K562 (cell line): ENCODE measurements at places on chromosomes 4 and X.

GRCh38 chrX:77953302-77953701, 16.1 kb downstream of the PGAM4 start:
- H3K4me3 ChIP-seq: no peak overlapping the region
- DNase-seq: no peak
- H3K36me3 ChIP-seq: no peaks in the 10 kb centered on the region; the same call in 2 of the 3 replicates
- H3K4me1 ChIP-seq: no peaks in the 10 kb centered on the region; the same call in 2 of the 3 replicates
- no peaks in the 10 kb centered on the region for H3K27me3 ChIP-seq

DNA sequence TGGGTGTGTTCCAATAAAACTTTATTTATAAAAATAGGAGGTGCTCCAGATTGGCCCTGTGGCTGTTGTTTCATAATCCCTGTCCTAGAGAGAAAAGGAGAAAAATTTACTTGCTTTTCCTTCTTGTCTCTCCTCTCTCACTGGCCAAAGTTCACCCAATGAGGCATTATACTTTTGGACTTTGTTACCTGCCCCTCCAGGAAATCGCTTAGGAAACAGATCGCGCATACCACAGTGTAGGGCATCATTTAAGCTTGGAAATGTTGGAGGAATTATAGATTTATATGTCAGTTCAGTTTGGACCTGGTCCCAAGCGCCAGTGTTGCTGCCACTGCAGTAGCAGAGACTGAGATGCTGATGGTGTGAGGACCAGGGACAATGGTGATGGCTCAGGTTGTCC, 337.6 kb upstream of the NR3C2 start:
- no peak overlapping the region for H3K27ac ChIP-seq
- DNase-seq: no peak
- no peaks in the 10 kb centered on the region for H3K4me1 ChIP-seq
- no peaks in the 10 kb centered on the region for H3K36me3 ChIP-seq

DNA sequence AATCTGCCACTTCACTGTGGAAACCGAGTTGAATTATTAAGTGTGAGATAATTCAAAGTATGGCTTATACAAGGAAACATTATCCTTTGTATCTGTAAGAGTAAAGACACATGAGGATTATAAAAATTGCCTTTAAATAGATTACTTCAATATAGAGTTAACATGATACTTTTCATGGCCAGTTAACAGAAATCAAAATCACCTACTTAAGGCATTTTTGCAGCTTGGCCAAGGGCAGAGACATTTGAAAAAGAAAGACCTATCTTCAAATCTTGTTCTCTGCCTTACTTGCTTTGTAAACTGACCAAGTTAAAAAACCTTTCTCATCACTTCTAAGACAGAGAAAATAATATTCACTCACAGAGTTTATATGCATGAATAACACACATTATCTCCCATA, 44.9 kb upstream of the GUCY1B1 start:
- no peaks in the 10 kb centered on the region for H3K36me3 ChIP-seq
- no peak overlapping the region for H3K4me3 ChIP-seq
- H3K4me1 ChIP-seq: no peaks in the 10 kb centered on the region
- H3K27ac ChIP-seq: no peak overlapping the region

- no peaks in the 10 kb centered on the region for H3K36me3 ChIP-seq
- no peak for DNase-seq
- no peak overlapping the region for H3K4me3 ChIP-seq
- no peak overlapping the region for H3K27ac ChIP-seq
Measured at GRCh38 chrX:15524417-15524816, 23.8 kb downstream of the BMX start.

GRCh38 chrX:973010-973632, 239.3 kb downstream of the CRLF2 start:
- H3K36me3 ChIP-seq: no peaks in the 10 kb centered on the region
- H3K4me3 ChIP-seq: no peak overlapping the region
- no peak overlapping the region for H3K27ac ChIP-seq
- no peaks in the 10 kb centered on the region for H3K27me3 ChIP-seq

DNA sequence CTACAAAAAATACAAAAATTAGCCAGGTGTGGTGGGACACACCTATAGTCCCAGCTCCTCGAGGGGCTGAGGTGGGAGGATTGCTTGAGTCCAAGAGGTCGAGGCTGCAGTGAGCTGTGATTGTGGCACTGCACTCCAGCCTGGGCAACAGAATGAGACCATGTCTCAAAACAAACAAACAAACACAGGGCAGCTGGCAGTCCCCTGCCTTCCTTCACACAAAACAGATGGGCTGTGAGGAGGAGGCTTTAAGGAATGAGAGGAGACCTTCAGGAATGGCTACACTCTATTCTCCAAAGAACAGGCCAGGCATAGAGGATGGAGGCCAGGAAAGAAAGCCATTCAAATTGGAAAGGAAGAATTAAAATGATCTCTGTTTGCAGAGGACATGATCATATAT, 65.6 kb upstream of the MAML3 start:
- no peaks in the 10 kb centered on the region for H3K4me1 ChIP-seq
- H3K27me3 ChIP-seq: no peaks in the 10 kb centered on the region; the same call in 1 of the 2 replicates
- H3K27ac ChIP-seq: no peak overlapping the region

- H3K27me3 ChIP-seq: no peaks in the 10 kb centered on the region
- DNase-seq: no peak
- no peaks in the 10 kb centered on the region for H3K4me1 ChIP-seq
- no peak overlapping the region for H3K27ac ChIP-seq
- H3K36me3 ChIP-seq: no peaks in the 10 kb centered on the region
Measured at GRCh38 chr4:94932366-94932765, 174.6 kb downstream of the BMPR1B start.

DNA sequence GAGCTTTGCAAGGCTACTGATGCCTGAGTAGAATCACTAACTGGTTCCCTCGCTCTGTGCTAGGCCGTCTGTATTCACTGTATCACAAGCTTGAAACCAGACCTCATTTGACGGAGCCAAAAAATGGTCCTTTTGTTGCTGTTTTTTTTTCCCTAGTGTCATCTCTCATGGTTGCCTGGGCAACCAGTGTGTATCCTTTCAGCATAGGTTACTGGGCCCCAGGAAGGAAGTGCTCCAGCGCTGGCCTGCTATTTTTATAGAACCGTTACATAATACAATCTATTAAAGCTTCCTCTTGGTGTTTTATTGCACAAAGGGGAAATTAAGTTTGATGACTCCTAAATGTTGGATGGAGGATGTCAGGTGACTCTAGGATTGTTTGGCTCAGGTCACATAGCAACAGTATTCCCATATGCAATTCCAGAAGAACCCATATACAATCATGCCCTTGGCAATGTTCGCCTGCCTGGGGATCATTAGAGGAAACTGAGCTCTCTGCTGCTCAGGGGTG, 220.4 kb downstream of the SPRY1 start:
- no peak for DNase-seq
- no peak overlapping the region for H3K4me3 ChIP-seq

DNA sequence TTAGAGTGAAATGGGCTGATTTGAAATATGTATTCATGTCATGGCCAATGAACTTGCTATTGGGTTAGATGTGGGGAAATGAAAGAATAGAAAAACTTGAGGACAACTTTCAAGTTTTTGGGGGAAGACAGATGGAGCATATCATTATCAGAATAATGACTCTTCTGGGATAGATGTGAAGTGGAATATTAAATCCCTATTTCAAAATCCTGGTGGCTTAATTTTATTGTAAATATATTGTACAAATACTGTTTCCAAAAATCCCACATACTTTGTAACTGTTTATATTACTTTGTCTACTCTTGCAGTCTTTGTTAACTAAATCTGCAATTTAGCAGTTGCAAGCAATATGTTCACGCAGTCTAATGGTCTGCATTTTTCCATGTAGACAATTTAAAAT, 35.9 kb upstream of the FBXW7 start:
- no peak for DNase-seq
- H3K4me3 ChIP-seq: no peak overlapping the region
- H3K27me3 ChIP-seq: peaks cover 11% of the 10 kb centered on the region; the same call in 2 of the 3 replicates
- H3K4me1 ChIP-seq: no peaks in the 10 kb centered on the region

- peak; percentile 74 for DNase-seq
- peaks cover 18% of the 10 kb centered on the region for H3K27me3 ChIP-seq
- H3K36me3 ChIP-seq: no peaks in the 10 kb centered on the region
- no peak overlapping the region for H3K4me3 ChIP-seq
Measured at GRCh38 chr4:108512615-108513505, 107.5 kb upstream of the RPL34 start.

- H3K4me1 ChIP-seq: peaks cover 15% of the 10 kb centered on the region
- H3K4me3 ChIP-seq: peak overlapping the region; percentile 20; the same call in 1 of the 2 replicates
- peaks cover 45% of the 10 kb centered on the region for H3K36me3 ChIP-seq
- DNase-seq: no peak
- no peaks in the 10 kb centered on the region for H3K27me3 ChIP-seq
Measured at GRCh38 chr4:139017861-139018260, 2.3 kb downstream of the NOCT start.

- H3K4me1 ChIP-seq: no peaks in the 10 kb centered on the region
- no peak for DNase-seq
- no peaks in the 10 kb centered on the region for H3K36me3 ChIP-seq
- H3K27me3 ChIP-seq: peaks cover 32% of the 10 kb centered on the region
Measured at GRCh38 chr4:152247271-152247975, 288.5 kb downstream of the FBXW7 start.

GRCh38 chrX:20595928-20596575, 329.3 kb upstream of the RPS6KA3 start:
- H3K36me3 ChIP-seq: no peaks in the 10 kb centered on the region
- no peaks in the 10 kb centered on the region for H3K4me1 ChIP-seq
- no peak for DNase-seq
- no peak overlapping the region for H3K27ac ChIP-seq
- no peak overlapping the region for H3K4me3 ChIP-seq

GRCh38 chrX:40008791-40009461, 88.8 kb downstream of the BCOR start:
- no peak overlapping the region for H3K27ac ChIP-seq
- no peaks in the 10 kb centered on the region for H3K36me3 ChIP-seq
- no peak overlapping the region for H3K4me3 ChIP-seq
- H3K4me1 ChIP-seq: peaks cover 4% of the 10 kb centered on the region; the same call in 1 of the 3 replicates
- no peak for DNase-seq

GRCh38 chr4:11743976-11744375, 315.3 kb upstream of the HS3ST1 start:
- H3K27me3 ChIP-seq: no peaks in the 10 kb centered on the region
- DNase-seq: no peak
- H3K27ac ChIP-seq: no peak overlapping the region
- no peaks in the 10 kb centered on the region for H3K4me1 ChIP-seq
- no peaks in the 10 kb centered on the region for H3K36me3 ChIP-seq

GRCh38 chr4:76305971-76306881, at the start of gene STBD1:
TSS of gene STBD1 (plus strand) at chr4:76306733. CDS start at chr4:76306770, 37 bp downstream.
- H3K27ac ChIP-seq: peak within 1 kb of the TSS; percentile 57; the same call in 1 of the 3 replicates
- DNase-seq: peak; percentile 43
- peak within 1 kb of the TSS; percentile 41 for H3K4me3 ChIP-seq
- no peaks in the 10 kb centered on the region for H3K27me3 ChIP-seq
- no peaks in the 10 kb centered on the region for H3K36me3 ChIP-seq
